Activated T-helper 1 cell treated with Interleukin-2 at 50 U/mL for 16 hours (primary cell): ENCODE measurements at places on chromosomes 12 and 14.

DNA sequence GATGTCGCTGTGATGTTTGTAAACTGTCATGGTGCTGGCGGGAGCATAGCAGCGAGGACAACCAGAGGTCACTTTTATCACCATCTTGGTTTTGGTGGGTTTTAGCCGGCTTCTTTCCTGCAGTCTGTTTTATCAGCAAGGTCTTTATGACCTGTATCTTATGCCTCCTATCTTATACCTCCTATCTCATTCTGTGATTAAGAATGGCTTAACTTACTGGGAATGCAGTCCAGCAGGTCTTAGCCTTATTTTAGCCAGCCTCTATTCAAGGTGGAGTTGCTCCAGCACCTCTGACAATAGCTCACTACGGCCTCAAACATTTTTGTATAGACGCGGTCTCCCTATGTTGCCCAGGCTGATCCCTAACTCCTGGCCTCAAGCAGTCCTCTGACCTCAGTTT lies 53.7 kb downstream of the B4GALNT3 start:
- no peak for DNase-seq

GRCh38 chr14:51457843-51458562 lies 193.7 kb upstream of the FRMD6 start:
- DNase-seq = no peak

DNA sequence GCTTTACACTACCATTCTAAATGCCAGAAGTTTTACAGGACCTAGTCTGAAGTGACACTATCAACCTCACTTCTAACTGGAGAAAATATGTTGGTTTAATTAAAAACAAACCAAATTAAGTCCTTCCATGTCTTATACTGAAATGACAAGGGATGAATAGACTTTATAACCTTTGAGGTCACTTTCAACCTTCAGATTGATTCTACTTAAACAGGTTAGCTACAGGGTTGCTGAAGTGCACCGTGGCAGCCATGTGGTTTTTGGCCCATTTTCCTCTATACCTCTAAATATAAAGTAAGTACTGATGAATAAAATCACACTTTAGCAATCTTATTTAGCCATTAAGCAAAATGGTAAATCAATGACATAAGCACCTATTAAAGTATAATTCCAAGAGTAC lies 3.9 kb downstream of the SLC38A2 start:
- DNase-seq = no peak

DNA sequence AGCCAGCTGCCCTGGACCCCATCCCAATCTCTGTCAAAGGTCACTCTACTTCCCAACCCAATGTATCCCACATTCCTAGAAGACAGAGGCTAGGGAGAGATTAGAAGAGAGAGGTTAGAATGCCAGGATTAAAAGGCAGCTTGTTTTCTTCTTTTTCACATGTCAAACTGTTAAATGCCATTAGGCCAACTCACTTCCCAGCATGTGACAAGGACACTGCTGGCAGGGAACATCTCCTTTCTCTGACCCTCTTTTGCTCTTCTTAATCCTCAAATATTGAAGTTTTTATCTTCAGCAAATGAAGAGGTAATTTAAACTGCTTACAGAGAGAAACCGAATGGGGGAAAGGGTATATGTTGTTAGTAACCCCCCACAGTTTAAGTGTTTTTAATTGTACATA lies 89.1 kb downstream of the BBS10 start:
- no peak for DNase-seq

GRCh38 chr14:75970989-75971388 lies 10.8 kb downstream of the TGFB3 start:
- no peak for DNase-seq

GRCh38 chr12:129080391-129080790 lies 227.1 kb downstream of the GLT1D1 start:
- no peak for DNase-seq

- DNase-seq = no peak
Observed at GRCh38 chr14:95274874-95275273, 44.8 kb downstream of the CLMN start.

DNA sequence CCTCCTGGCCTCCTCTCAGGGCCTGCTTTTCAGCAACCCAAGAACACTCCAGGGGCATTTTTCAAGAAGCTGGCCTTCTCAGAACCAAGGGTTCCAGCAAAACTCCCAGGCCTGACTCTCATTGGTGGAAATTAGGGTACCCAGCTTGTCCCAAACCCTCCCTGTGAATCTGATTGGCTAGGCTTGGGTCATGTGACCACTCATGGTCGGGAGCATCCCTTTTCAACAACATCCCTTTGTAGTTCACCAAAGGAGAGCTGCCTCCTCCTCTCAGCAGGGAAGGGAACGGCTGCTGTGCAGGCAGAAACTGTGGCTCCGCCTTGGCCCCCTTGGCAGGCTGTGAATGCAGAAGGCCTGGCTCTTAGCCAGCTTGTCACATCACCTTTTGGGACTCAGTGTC lies 94.5 kb downstream of the AACS start:
- DNase-seq = no peak

DNA sequence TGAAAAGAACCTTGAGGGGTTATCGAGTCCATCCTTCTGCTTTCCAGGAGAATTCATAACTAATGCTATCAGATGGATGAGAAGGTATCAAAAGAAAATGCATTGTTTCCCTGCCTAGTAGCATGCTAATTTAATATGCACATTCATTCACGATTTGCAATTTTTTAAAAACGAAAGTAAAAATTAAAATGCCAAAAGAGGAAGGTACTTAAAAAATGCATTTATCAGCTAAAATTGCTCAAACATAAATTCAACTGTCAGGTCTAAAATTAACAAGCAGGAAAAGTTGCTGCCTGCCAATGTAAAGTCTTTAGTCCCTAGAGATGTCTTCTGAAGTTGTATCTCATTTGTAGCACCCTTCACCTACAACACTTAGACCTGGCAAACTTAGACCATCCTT lies 7.9 kb downstream of the ATF7 start:
- no peak for DNase-seq

DNA sequence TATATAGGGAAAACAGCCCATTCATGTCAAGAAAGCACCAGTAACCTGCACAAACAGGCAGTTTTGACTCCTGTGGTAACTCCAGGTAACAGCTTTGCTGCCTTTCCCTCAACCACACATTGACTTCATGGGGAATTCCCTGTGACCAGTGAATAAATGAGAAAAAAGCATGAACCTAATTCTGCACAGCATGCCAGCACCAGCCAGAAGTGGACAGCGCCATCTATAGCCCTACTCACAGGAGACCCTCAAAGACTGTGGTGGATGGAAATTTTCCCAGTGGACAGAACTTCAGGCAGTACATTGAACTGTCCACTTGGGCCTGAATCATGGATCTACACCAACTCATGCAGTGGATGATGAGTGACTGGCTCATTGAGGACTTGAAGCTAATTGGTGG lies 152.1 kb downstream of the SLC8A3 start:
- DNase-seq = no peak
